ENCODE measurements at places on chromosomes 3 and 15.

DNA sequence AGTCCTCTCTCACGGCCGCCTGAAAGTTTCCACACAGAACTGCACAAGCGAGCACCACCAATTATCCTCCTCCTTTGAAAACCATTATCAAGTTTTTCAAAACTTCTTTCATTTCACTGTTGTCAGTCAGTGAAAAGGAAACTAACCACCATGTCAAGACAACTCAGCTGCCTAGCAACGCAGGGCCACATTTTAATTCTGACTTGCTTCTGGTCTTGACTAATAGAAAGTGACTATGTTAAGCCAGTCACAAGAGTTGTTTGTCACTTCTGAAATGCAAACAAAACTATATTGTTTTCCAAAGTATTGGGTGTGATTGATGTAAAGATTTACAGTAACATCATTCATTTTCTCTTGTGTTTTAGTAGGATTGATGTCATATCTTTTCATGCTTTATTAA, 612.8 kb upstream of the AGTR1 start:
- DNase-seq, result no peak

- peak; percentile 28 for DNase-seq
These were observed 4.1 kb downstream of the EFCAB12 start for GRCh38 chr3:129424185-129424841.

GRCh38 chr3:136008732-136009470, 43.4 kb downstream of the PPP2R3A start:
- no peak for DNase-seq

- no peak for DNase-seq
These were observed 6.4 kb downstream of the MED12L start for GRCh38 chr3:151091685-151092345.

DNA sequence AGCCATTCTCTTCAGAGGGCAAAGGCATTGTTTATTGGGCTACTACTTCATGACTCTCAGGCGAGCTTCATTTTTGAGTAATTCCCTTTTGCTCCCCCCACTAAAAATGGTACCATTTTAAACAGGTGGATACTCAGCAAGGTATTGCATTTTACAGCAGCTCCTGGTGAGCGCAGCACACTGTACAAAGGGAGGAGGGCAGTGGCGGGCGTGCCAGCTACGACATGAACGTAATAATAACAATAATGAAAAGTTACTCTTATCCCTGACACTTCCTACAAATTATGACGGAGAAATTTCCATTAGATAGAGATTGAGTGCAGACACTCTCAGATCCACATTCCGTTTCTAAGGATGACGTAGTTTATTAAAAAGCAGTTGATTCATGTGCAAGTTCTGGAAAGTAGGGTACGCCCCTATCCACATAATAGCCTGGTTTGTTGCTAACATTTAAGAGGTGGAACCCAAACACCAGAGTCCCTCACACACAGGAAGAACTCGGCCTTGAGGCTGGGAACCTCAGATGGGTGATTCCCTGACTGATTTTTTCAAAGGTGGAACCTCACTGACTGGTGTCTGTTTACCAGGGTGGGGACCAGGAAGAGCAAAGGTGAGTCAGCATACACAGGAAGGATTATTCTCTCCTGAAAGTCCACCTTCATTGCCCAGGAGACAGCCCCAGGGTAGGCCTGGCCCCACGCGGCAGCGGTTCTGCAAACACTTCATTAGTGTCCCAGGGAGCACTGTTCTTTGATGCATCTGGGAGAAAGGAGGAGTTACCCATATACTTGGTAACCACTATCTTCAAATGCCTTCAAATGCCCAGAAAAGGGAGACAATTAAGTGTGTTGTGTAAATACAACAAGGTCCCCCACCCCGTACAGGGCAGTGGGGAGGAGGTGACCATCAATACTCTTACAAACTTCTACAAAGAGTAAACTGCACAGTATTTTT, 69.9 kb downstream of the LDHAL6B start:
- peak; percentile 87 for DNase-seq

GRCh38 chr3:115728013-115728412, 104.7 kb downstream of the GAP43 start:
- DNase-seq, result no peak

DNA sequence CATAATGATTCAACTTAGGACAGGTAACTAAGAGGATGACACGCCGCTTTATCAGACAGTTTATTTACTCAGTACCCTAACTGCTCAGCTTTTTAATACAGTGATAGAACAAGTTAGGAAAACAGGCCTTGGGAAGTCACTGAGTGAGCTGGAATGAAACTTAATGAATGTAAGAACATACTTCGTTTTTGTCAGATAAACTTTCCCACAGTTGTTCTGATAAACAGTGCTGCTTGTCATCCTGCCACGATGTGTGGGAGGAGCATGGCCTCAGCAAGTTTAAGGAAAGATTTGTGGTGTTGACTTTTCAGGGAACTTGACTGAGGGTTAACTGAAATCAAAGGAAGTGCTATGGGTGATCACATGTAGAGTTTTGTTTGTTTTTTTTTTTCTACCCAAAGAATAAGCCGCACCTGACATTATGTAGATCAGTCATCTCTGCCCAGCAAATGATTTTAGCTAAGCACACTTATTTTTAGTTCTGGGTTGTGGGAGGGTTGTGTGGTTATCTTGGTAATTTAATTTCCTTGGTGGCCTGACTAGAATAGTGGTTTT, 5.6 kb upstream of the P2RY14 start:
- DNase-seq, result peak; percentile 3

- no peak for DNase-seq
These were observed 95.8 kb downstream of the SEC22A start for GRCh38 chr3:123297627-123297899.

DNA sequence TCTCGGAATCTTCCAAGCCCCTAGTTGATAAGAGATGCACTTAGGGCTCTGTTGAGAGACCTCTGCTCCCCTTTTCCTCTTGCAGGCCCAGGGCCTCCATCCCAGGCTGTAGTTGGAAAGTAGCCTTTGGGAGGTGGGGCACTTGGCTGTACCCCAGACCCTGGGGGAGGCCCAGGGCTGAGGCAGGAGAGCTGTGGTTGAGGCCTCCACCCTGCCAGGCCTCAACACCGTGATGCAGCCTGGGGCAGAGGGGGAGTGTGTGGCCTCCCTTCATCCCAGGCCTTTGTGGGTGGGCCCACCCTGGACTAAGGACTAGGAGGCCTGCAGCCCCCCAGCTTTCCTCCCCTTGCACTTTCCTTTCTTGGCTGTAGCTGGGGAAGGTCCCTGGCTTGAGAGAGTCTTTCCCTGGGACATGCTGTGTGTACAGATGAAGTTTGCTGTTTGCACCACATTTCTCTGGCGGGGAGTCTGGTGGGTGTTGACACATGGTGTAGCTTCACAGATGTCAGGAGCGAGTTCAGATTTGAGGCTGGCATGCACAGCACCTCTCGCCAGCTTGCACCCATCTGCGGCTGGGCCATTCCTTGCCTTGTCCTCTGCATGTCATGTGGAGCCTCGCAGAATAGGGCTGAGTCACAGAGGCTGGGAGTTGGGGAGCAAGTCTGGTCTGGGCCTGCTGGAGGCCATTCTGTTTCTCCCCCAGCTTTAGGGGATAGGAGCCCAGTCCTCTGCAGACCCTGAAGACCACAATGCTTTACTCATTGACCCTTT, 13.7 kb downstream of the PLEKHO2 start:
- DNase-seq, result no peak

DNA sequence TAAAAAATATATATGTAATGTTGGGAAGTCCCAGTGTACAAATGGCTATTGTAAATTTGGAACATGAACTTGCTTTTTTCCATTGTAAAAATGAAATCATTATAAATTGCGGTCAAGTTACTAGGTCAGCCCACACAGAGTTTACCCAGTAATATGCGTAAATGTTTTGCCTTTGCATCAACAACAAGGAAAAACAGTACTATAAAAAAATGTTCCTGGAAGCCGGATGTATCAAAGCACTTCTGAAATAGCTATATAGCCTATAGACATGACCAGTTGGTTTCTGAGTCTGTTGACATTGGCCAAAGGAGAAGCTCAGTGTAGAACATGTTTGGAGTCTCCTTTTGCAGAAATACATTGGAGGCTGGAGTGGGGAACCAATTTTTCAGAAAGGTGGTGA, 23.2 kb downstream of the CTNNB1 start:
- no peak for DNase-seq

- DNase-seq, result no peak
These were observed 75.3 kb upstream of the LRRFIP2 start for GRCh38 chr3:37249717-37250116.

DNA sequence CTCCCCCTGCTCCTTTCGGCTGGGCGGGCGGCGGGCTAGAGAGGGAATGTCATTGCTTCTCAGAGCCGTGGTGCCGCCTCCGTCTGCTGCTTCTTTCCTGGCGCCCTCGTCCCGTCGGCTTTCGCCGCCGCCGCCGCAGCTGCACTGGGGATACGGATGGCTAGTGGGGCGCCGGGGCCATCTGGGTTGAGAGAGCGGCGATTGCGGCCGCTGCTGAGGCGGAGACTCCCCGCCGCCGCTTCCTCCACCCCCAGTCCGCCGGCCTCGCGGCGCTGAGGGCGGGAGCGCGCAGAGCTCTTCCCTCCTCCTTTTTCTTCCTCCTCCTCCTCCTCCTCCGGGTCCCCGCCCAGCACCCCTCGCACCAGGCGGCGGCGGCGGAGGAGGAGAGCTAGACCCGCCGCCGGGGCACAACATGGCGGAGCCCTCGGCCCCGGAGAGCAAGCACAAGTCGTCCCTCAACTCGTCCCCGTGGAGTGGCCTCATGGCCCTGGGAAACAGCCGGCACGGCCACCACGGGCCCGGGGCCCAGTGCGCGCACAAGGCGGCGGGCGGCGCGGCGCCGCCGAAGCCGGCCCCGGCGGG, at the start of gene STT3B:
TSS of gene STT3B (plus strand) at position 339 of the 582 bp plus-strand sequence. CDS start at position 413, 74 bp downstream.
- peak; percentile 72 for DNase-seq

- no peak for DNase-seq
These were observed 27.9 kb upstream of the APEH start for GRCh38 chr3:49646236-49646635.

DNA sequence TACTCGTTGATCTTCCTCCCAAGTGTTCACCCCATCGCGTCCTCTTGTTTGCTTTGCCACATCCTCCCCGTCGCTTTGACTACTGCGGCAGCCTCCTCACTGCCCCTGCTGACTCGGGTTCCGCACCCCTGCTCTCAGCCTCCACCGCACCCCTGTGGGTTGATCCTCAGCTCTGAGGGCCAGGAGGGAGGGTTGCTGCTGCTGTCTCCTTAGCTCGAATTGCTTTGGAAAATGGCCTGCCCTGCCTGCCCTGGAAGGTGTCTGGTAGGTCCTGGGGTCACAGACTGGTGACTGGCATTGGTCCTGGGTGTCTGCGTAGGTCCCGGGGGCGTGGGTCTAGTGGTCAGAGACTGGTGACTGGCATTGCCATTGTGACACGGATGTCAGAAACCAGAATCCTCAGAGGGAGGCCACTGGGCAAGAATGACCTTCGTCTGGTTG, 9.4 kb downstream of the MUC4 start:
- no peak for DNase-seq

DNA sequence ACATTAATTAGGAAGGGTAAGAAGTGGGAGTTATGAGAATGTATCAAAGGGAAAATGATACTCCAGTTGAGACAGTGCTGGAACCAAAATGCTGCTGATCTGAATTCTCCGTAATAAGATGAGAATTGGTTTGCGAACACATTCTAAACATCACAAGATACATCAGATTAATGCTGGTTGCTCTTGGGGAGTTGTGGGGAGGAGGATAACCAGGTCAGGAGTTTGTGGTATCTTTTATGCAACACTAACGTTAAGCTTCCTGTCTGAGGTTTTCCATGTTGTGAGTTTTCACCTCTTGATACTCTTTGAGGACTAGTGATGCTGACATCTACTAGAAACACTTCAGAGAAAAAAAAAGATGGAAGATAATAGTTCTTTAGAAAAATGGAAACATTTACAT, 47.2 kb downstream of the PPARG start:
- no peak for DNase-seq

- no peak for DNase-seq
These were observed 74.3 kb downstream of the SIDT1 start for GRCh38 chr3:113606539-113607218.

DNA sequence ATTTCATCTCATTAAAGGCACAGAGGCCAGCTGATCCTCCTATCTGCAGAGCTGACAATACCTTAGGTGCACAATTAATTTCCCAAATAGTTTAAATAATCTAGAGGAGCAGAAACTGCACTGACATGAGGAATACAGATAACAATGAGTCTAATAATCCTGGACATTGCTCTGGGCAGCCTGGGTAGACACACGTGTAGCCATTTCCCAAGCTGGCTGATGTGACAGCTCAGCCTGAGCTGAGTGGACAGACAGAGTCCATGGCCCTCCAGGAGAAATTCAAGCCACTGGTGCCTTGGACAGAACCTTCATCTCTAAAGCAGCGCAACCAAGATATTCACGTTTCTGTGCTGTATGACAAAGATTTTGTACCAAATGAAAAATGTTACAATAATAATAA, 222.6 kb downstream of the MECOM start:
- no peak for DNase-seq

GRCh38 chr3:143243686-143244085, 124.1 kb downstream of the CHST2 start:
- DNase-seq, result no peak

DNA sequence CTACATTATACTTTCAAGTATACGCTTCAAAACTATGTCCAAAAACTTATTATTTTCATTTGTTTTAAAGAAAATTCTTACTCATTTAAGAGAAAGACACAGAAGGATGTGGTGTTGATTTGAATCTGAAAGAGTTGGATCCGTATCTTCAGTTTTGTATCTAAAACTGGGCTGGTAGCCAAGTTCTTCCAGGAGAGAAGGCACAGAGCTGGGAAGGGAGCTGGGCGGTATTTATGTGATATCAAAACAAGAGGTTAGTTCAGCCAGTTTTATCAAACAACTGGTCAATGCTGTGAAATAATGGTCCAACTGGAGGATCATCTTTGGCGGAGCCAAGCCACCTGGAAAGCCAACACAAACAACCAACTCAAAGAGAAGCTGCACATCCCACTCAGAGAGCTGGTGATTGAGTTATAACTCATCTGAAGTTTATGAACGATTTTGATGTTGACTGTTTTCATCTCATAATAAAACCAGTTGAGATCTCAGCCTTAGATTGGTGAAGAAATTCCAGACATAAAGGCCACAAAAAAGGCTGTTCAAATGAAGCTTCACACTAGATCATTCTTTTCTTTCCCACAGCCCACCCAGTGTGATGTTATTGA, 489.6 kb upstream of the RASGRP1 start:
- DNase-seq, result no peak

DNA sequence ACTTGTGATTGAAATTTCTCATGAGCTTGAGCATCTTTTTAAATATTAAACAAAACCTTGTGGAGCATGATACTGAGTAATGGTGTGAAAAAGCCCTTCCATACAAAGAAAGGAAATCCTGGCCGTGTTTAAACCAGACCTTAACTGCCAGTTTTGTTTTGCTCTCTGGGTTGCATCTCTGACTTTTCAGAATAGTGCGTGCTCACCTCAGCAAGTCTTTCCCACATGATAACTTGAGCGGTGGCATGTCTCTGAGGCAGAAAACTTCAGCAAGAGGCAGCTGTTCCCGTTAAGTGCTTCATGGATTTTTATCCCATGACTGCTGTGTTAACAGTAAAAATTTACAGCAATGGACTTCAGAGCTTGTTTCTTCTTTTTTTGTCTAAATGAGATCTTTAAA, 393.3 kb downstream of the FEZF2 start:
- no peak for DNase-seq

Data from DMS53 (cell line).